Dermis blood vessel endothelial cell (primary cell): ENCODE measurements at places on chromosomes 6 and 20.

DNA sequence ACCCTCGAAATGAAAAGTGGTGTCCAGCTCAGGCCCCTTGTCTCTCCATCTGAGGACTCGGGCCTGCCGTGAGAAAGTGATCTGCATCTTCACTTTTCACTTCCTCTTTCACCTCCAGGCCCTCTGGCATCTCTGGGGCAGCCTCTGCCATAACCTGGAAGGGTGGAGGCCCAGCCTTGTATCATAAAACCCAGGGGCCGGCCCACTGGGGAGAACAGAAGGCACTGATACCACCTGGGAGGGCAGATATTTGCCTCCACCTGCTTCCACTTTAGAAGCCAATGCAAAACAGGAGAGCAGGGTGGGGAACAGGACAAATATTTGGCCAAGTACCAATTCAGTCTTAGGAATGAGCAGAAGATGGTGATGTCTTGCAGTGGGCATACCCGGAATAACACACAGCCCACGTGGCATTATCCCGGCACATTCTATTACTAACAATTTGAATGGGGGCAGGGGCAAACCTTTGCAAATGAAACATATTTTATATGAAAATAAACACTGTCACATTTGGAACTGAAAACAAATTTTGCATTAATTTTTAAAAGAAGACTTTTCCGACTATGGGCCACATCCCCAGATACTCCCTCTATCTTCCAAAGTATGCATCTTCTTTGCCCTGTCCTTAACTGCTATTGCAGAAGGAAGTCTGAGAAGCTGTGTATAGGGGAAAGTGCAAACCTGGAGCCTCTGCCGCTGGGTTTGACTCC lies 69.2 kb upstream of the TBC1D7 start:
- DNase-seq = no peak

GRCh38 chr6:158764183-158764849 lies 54.9 kb downstream of the EZR start:
- no peak for DNase-seq

DNA sequence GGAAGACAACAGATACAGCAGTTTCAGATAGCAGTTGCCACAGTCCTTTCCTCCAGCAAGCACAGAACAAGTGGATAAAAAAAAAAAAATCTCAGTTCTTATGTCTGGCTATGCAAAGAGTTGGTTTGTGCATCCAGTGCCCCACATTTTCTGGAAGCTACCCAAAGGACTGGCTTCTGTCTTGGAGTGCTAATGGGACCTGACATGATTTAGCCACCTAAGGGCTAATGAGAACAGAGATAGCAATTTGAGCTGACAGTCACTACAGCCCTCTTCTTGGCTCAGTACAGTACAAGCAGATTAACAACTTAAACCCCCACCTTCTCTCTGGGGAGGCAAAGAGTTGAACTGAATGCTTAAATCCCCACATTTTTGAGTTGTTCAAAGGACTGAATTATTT lies 976.8 kb downstream of the TBC1D32 start:
- DNase-seq = no peak

GRCh38 chr6:36874443-36875249 lies at the start of gene PPIL1:
TSS of gene PPIL1 (minus strand) at chr6:36874803. CDS start at chr6:36874772, 31 bp downstream.
- peak; percentile 93 for DNase-seq

DNA sequence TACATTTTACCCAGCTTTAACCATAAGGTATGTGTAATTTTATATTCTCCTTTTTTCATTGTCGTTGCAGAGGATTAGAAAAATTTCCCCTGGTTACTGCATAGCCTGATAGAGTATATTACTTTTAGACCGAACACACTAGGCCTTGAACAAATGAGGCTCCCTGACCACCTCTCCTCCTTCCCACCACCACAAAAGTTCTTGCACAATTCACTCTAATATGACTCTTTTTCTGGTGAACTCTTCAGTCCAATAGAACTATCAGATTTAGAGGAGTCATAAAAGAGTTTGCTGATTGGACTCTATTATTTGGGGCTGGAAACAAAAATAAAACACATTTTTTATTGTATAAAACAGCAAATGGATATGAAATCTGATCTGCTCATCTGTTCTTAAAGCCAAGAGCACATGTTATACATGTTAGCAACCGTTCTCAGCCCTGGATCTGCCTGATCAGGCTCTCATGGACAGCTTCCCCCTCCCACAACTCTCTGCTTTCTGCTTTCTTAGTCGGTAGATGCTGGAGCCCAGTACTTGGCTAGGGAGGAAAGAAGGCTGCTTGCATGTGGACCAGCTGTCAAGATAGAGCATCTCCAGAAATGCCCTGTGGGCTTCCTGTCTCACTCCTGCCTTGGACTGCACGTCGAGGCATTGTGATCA lies 83.5 kb downstream of the CD164 start:
- DNase-seq = no peak

GRCh38 chr6:16949716-16950115 lies 152.1 kb upstream of the STMND1 start:
- DNase-seq = no peak

GRCh38 chr6:97316978-97317377 lies 34.0 kb upstream of the MMS22L start:
- DNase-seq = peak; percentile 14

DNA sequence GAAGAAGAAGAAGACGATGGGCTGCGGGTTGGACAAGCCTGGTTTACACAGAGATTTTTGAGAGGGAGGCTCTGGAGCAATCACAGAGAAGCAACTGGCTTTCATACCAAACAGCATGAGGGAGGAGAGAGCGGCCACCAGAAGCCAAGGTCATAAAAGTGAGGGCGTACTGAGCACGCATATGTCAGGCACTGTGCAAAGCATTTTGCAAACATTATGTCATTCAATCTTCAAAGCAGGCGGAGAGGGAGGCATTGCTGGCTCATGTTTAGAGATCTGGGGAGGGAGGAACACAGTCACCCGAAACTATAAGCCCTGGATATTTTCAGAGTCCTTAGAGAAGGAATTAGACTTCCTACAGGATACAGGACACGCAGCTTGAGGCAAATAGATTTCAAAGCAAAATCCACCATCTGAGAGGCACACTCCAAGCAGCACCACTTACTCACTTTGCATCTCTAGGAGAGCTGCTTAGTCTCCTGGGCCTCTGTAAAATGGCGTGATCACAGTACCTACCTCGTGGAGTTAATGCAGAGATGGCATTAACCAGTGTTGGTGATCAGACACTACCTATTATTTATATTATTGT lies 24.6 kb downstream of the RAMACL start:
- DNase-seq = no peak

DNA sequence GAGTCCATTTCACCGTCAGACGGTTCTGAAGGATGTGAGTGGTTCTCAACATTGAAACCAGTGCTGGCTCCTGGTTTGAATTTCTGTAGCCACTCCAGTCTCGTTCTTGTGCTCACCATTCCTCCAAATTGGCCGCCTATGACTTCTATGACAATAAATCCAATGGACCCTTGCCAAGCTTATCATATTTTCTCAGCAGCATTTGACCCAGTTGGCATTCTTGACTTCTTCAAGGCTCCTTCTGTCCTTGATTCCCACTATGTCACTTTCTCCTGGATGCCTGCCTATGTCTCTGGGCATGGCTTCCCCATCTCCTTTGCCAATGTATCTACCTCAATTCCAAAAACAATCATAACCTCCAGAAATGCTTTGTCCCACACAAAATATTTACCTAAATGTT lies 756.0 kb upstream of the NRSN1 start:
- DNase-seq = no peak

- DNase-seq = peak; percentile 85
Measured at GRCh38 chr20:48823960-48824498, 3.8 kb downstream of the PREX1 start.

DNA sequence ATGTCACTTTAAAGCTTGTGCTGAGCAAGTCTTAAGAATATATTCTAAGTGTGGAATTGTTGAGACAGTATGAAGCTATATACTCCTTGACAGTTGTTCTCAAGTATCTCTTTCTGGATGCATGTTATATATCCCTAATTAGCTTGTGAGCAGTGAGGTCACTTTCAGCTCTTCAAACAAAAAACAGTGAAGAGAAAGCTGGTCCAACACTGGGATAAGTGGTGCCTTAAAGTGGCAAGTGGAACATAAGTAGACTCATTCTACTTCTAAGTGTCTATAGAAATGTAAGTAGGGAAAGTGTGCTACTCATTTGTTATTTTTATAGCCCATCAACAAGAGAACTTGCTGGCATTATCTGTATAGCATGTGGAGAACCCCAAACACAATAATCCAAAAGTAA lies 133.1 kb upstream of the BACH2 start:
- DNase-seq = peak; percentile 13

DNA sequence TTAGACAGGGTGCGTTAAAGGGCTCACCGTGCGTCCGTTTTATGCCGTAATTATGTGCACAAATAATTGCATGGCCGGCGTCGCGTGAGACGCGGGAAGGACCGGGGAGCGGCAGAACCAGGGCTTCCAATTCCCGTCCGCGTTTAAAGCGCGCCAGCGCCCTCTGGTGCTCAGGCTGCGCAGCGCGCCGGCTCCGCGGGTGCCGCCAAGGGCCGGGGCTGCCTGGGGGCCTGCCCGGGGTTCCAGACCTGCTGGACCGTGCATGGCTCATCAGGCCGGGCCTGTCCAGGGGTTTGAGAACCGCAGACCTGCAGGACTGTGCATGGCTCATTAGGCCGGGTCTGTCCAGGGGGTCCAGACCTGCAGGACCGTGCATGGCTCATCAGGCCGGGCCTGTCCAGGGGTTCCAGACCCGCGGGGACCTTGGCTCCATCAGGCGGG lies 369.0 kb downstream of the THBS2 start:
- peak; percentile 66 for DNase-seq
